MCF 10A (cell line): ENCODE measurements at places on chromosomes 6 and 20.
A peak's percentile ranks its signal among the peaks of the same experiment; 100 is the strongest.

- DNase-seq = no peak
Measured at GRCh38 chr6:14703586-14703985, 542.3 kb upstream of the JARID2 start.

DNA sequence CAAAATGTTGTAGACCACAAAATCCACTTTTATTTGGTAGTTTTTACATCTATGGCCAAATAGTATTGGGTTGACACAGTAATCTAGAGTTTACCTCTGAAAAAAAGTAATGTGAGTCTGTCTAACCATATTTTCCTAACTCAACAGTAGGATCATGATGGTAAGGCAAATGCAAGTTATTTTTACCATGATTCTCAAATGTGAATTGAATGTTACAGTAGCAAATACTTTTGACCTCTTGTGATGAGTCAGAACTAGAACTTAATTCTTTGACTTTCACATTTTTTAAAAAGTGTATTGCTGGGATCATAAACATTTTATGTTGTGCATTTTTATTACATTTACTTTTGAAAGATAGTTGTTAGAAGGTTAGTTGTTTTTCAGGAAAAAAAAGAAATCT lies 22.0 kb downstream of the RNF146 start:
- no peak for DNase-seq

DNA sequence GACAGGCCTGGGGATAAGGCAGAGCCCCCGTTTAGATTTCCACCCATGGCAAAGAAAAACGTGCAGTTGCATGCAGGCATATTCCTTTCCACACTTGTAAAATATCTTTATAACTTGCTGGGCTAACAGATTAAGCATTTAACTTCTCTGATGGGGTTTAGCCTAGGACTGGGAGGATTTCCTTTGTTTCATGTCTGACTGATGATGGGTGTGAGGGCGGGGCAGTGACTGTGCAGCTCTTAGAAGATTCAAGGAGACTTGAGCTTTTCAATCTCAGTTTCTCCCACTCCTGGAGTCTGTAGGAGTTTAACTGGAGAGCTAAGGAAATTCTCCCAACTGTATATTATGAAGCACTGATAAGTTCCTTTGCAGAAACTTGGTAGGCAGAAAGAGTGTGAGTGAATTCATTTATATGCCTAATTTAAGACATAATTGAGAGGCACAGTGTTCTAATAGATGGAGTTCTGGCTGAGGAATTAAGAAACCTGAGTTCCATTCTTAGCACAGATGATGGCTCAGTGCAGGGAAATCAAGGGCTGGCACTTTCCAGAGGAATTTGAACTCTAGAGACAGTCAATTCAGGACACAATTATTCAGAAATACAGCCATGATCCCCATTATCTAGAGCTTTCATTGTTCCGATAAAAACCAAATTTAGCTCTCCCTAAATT lies 214.6 kb upstream of the CNR1 start:
- DNase-seq = peak; percentile 56

DNA sequence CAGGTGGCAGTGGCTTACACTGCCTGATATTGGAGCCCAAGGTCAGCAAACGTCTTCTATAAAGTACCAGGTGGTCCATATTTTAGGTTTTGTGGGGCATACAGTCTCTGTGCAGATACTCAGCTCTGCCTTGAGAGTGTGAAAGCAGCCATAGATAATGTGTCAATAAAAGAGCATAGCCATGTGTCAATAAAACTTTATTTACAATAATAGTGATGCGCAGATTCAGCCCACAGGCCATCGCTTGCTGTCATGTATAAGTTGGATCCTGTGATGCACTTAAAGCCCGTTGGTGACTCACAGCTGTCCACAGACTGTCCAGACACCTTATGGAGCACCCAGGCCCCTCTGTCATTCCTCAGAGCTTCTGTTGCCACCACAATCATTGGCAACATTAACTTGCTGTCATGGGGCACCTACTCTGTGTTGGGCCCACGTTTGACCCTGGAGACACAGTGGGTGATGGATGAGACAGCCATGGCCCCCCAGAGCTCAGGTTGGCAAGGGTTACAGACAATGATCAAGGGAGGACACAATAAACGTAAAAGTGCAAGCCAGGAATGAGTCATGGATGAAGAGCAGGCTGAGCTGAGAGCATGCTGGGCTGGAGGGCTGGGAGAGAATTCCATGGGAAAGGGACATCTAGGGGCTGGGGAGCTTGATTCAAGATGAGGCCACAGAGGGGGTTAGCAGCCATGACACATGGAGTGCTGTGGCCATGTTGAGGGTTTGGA lies 173.6 kb downstream of the TAF4 start:
- no peak for DNase-seq

DNA sequence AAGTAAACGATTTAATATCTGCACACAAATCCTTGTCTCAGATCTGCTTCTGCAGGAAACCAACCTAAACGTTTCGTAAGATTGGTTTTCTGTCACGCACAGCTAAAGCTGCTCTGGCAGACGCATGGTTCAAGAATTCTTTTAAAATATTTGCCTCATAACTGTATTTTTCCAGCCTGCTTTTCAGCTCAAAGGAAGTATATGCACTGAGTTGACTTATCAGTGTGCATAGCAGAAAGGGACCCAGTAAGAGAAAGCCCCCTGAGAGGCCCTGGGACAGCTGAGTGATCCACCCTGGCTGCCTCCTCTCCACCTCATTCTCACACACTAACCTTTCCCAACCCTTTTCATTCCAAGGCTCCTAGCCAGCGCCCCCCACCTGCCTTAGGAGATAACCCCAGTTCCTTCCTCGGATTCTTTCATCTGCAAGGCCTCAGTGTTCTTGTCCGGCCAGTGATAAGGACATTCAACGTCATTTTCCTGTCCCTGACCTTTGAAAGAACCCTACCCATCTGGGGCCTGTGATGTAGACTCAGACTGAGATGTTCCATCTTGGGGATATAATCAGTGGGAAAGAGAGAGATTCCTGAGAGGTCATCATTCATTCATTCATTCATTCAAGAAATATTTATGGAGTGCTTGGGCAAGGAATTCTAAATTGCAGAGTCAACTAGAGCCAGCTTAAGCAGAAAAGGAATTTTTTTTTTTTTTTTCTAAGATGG lies 22.4 kb upstream of the SLC9A8 start:
- DNase-seq = no peak

DNA sequence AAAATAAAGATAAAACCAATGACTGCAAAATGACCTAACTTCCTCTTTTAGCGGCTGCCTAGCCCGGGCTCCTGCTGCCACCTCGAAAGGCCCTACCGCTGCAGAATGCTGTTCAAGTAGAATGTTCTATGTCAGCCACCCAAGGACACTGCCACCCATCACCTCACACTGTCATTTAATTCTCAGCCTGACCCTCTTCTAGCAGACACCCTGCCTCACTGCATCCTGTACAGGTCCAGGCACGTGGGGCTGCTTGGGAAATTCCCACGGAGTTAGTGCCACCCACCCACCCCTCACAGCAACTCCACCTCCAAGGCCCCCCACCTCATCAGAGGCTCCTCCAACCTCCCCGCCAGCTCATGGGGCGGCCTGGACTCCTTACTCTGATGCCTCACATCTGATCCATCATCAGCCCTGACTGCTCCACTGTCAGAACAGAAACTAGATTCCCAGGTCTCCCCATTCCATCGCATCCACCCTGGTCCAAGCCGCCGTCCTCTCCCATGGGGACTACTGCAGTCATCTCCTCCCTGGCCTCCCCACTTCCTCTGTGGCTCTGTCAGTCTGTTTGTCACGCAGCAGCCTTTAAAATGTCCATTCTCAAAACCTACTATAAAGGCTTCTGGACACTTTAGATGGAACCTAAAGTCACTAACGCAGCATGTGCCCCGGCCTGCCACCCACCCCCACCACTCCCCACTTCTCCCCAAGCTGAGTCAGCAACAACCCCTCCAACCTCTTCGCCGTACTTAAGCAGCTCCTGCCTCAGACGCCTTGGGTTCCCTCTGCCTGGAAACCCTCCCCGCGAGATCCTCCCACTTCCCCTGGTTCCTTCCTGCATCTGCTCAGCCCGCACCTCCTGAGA lies 17.0 kb downstream of the NFATC2 start:
- no peak for DNase-seq

DNA sequence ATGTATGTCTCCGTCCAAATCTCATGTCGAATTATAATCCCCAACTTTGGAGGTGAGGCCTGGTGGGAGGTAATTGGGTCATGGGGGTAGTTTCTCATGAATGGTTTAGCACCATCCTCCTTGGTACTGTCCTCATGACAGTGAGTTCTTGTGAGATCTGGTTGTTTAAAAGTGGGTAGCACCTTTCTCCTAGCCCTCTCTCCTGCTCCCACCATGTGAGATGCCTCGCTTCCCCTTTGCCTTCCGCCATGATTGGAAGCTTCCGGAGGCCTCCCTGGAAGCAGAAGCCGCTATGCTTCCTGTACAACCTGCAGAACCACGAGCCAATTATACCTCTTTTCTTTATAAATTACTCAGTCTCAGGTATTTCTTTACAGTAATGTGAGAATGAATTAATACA lies 123.1 kb downstream of the FYN start:
- DNase-seq = no peak

GRCh38 chr6:143595251-143596036 lies 82.3 kb upstream of the PHACTR2 start:
- no peak for DNase-seq

DNA sequence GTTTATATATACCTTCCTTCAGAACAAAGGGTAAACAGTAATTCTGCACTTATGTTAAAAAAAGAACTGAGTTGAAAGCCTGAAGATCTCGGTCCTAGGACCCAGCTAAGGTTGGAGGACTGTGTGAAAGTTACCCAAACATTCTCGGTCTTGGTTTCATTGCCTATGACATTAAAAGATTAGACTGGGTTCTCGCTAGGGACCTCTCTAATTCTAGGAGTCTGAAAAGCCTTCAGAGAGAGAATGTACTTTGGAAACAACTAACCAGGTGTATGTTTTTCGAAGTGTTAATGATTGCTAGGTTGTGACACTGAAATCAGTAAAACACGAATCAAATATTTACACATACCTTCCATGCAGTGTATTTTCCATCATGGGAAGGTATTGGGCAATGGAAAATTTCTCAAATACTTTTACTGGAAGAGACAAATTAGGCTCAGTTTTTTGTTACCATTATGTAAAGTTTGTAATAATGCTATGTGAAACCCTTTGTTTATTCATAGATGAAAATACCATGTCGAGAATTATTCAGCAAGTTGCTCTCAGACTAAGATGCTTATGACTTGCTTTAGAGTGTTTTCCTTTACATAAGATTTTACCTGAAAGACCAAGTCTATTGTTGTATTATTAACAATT lies 113.7 kb upstream of the LOC128125822 start:
- no peak for DNase-seq

DNA sequence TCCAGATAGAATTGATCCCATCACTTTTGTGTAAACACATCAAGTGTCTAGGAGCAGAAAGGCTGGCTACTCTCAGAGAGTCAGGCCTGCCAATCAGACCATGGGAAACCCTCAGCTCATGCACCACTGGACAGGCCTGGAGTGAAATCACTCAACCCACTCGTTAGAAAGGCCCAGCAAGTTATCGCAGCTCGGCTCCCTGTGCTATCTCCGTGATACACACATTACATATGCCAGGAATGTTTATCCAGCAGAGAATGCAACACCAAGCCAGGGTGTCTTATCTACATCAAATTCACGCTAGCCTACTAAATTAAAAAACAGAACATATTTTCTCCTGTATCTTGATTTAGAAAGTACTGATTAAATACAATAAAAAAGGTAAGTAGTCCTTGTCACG lies 232.4 kb upstream of the FOXQ1 start:
- DNase-seq = no peak

- no peak for DNase-seq
Measured at GRCh38 chr20:29687438-29687837, 1570.0 kb upstream of the DEFB115 start.

- no peak for DNase-seq
Measured at GRCh38 chr6:105220186-105220585, 40.4 kb upstream of the POPDC3 start.

GRCh38 chr6:14656649-14657048 lies 539.1 kb downstream of the CD83 start:
- DNase-seq = no peak

GRCh38 chr20:59082077-59082740 lies 39.6 kb upstream of the PRELID3B start:
- DNase-seq = no peak

GRCh38 chr6:49730251-49730650 lies 13.9 kb downstream of the CRISP3 start:
- no peak for DNase-seq

GRCh38 chr20:59611286-59611685 lies 6.9 kb downstream of the PHACTR3 start:
- DNase-seq = no peak

DNA sequence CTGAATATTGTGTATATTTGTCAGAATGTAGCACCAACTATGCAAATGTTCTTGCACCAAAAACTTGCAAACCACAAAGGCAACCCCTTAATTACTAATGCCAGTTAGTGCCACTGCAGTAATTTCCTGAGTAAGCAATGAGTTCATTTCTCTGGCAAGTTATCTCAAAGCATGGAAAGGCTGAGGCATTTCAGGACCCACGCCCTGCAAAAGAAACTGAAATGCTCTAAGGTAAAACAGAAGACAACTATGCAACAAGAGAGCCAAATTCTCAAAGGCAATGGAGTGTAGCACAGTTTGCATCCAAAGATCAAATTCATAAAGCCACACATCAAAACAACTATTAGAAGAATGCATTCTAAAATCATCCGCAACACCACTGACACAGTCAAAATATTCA lies 994.4 kb downstream of the EYS start:
- DNase-seq = no peak

DNA sequence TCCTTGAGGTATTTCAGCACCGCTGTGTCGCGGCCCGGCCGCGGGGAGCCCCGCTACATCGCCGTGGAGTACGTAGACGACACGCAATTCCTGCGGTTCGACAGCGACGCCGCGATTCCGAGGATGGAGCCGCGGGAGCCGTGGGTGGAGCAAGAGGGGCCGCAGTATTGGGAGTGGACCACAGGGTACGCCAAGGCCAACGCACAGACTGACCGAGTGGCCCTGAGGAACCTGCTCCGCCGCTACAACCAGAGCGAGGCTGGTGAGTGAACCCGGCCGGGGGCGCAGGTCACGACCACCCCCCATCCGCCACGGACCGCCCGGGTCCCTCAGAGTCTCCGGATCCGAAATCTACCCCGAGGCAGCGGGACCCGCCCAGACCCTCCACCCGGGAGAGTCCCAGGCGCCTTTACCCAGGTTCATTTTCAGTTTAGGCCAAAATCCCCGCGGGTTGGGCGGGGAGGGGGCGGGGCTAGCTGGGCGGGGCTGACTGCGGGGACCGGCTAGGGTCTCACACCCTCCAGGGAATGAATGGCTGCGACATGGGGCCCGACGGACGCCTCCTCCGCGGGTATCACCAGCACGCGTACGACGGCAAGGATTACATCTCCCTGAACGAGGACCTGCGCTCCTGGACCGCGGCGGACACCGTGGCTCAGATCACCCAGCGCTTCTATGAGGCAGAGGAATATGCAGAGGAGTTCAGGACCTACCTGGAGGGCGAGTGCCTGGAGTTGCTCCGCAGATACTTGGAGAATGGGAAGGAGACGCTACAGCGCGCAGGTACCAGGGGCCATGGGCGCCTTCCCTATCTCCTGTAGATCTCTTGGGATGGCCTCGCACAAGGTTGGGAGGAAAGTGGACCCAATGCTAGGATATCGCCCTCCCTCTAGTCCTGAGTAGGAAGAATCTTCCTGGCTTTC lies 693 bp downstream of the HLA-F start:
- no peak for DNase-seq

GRCh38 chr20:10637031-10637559 lies 36.7 kb downstream of the JAG1 start:
- peak; percentile 92 for DNase-seq
